HepG2 (cell line): ENCODE measurements at places on chromosomes 5 and 9. TPM values are rescaled to one million over a fixed set of nuclear protein-coding genes. Genes with fewer than 3 reads are reported as not detected.

Gene RNF44
- 5.1 and 9.2 TPM in 2 replicates for total RNA-seq

Gene TRIM32
- total RNA-seq, result 7.7 and 11.6 TPM in 2 replicates

Gene GPR150
- not detected in 2 replicates for total RNA-seq

- peak; percentile 3 for DNase-seq
Measured at GRCh38 chr5:115557667-115558387, 13.3 kb upstream of the FEM1C start.

Gene DOCK8
- 0.38 and 0.63 TPM in 2 replicates for total RNA-seq
